ENCODE measurements at places on chromosomes 7 and 10.

- DNase-seq = no peak
Observed at GRCh38 chr10:80136134-80136571, 3.6 kb downstream of the PLAC9 start.

- DNase-seq = no peak
Observed at GRCh38 chr7:90190995-90191394, 20.5 kb upstream of the STEAP2 start.

DNA sequence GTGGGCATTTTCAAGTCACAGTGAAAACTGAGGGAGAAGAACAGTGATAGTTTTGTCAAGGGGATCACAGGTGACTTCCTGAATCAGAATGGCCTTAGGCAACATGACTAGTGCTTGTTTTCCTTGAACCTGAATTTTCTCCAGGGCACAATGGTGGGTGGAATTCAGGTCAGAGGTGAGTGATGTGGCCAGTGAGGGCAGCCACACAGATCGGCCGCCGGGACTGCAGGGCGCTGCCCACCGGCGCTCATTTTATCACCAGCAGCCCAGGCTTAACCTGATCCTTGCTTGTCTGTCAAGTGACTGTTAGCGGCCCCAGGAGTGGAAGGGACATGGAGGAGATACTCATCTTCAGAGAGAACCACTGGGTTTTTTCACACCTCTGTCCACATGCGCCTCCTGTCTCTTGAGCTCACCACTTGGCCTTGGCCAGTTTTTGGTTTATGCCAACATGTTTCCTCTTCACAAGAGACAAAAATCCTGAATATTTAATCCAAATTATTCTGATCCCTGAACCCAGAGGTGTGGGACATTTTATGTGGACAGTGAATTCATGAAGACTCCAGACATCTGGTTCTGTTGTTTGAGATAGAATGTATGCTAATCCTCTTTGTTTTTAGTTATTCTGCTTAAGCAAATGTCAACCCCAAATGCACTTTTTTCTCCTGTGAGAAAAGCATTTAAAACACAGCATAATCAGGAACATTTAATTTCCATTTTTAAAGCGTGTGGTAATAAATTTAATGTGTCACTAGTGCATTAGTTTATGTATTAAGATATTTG is 108.7 kb downstream of the DOCK1 start:
- DNase-seq = no peak

- DNase-seq = no peak
Observed at GRCh38 chr7:100126239-100126930, 382 bp upstream of the MBLAC1 start.

GRCh38 chr7:154770962-154771361 is 232.0 kb downstream of the PAXIP1 start:
- no peak for DNase-seq

DNA sequence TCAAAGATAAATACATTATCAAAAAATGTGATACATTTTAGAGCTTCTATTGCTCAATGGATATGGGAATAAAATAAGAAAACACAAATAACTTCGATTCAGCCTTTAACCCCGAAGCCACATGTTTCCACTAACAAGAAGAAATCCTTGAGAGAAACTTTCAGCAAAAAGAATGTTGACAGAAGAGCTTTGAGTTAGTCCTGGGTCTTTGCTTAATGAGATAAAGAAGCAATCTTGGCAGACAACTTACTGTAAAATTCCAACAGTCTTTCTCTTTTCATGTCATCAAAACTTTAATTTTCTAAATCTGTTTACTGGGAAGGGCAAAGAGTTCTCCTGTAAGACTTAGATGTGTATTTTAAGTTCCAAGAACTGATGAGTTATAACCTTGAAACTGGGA is 810.2 kb downstream of the CNTNAP2 start:
- DNase-seq = no peak

- no peak for DNase-seq
Observed at GRCh38 chr10:6643962-6644361, 63.9 kb upstream of the PRKCQ start.

GRCh38 chr7:51187941-51188340 is 128.7 kb downstream of the COBL start:
- no peak for DNase-seq

DNA sequence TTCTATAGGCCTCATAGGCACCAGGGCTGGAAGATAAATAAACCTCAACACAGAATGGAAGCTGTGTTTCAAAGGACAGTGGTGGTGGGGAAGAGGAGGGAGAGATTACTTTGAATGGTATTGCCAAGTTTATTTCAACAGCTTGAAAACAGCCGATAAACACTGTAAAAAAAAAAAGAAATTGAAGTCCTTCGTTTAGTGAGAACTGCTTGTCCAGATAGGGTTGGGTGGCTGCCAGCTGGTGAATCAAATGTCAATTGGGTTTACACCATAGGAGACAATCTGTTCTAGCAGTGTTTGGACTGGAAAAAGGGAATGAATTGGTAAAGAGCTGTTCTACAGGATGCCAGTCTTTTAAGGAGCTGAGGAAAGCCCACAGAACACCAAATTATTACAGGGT is 254.8 kb downstream of the PHF14 start:
- DNase-seq = no peak

DNA sequence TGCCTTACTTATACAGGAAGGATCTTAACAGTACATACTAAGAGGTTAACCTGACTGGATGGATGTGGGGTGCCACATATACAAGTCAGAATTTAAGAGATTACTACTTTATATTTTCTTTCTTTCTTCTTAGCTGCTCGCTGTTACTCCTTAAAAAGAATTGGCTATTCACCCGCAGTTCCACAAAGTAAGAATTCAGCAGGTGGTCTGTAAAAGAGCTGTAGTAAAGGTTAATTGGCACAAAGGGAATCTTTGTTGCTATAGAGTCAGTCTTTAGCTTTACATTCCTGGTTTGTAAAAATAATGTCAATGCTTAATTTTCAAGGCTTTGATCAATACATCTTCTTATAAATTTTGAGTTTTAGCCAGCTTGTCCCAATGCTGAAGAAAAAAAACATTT is 43.2 kb downstream of the RALA start:
- no peak for DNase-seq

GRCh38 chr7:39624935-39625694 is 1.7 kb downstream of the RALA start:
- DNase-seq = no peak

DNA sequence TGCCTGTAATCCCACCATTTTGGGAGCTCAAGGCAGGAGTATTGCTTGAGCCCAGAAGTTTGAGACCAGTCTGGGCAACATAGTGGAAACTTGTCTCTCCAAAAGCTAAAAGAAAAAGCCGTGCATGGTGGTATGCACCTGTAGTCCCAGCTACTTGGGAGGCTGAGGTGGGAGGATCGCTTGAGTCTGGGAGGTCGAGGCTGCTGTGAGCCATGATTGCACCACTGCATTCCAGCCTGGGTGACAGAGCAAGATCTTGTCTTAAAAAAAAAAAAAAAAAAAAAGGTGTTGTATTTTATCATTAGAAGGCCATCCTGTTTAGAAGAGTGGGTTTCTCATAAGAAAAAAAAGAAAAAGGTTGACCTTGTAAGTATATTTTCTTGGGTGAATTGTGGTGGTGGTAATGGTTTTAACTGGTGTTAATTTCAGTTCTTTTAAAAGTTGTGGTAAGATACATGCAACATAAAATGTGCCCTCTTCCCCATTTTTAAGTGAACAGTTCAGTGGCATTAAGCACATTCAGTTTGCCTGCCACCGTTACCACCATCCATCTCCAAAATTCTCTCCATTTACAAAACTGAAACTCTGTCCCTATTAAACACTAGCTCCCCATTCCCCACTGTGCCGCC is 34.7 kb downstream of the GRIFIN start:
- no peak for DNase-seq

DNA sequence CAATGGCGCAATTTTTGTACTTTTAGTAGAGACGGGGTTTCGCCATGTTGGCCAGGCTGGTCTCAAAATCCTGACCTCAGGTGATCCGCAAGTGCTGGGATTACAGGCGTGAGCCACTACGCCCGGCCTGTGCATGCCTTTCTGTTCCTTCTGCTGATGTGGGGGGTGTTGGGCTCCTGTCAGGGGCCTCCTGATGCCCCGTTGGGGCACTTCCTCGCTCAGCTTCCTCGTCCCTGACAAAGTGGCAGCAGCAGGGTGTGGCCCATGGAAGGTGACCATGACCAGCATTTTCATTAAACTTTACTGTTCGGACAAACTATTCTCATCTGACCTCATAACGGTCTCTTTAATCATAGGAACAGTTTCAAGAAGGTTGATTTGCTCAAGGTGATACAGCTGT is 69.4 kb downstream of the TBXAS1 start:
- no peak for DNase-seq

GRCh38 chr7:117072620-117073118 is 119.4 kb downstream of the ST7 start:
- DNase-seq = no peak

- no peak for DNase-seq
Observed at GRCh38 chr7:33727315-33727714, 178.0 kb upstream of the BMPER start.

DNA sequence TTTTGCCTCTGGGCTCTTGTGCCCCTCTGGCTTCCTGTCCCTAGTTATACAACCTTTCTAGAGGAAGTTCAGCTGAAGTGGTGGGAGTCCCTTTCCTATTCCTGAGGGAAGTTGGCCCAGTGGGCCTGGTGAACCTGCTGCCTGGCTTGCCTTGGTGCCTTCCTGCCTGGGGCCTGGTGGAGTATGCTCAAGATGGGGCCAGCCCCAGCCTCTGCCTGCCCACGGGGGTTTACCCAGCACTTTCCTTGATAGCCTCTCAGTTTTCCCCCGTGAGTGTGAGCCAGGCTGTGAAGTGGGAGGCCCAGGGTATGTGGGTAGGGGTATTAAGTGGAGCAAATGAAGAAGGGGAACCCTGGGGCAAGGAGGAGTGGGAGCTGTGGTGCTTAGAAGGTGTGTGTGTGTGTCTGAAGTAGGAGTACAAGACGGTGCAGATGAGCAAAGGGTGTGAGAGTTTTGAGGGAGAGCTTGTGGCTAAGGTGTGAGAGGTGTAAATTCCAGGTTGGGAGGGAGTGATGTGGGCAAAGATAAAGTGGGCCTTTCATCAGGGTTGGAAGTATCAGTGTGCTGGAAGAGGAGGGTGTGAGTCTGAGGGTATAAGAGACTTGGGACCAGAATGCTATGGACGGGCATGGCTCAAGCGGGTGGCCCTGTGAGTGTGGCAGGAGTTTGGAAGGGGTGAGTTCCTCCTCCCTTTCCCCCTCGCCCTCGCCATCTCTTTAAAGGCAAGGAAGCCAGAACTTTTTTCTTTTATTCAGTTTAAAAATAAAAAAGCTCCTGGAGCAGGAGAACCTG is 10.9 kb upstream of the PAX2 start:
- DNase-seq = no peak

DNA sequence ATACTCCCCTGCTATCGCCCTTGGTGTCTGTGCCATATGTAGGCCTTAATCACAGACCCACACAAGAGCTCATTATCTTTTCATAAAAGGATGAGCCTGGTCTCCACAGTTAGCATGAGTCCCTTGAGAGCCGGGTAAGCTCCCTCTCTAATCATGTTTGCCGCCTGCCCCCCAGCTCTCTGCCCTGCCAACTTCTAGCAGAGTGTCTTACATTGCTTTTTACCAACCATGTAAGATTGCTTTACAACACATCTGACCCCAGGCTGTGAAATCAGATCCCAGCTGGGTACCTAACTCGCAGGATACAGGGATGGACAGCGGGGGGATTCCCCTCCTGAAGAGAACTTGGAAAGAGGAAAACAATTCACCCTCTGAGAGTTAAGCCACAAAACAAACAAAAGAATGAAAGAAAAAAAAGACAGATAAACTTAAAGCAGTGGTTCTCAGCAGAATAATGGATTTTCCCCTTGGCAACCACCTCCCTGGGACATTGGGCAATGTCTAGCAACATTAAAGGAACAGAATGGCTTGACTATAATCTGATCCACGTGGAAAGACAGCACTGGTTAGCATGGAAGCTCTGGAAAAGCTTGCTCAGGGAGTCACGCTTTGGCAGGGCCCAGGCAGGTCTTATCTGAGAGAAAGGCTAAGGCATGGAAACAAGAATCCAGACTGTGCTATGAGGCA is 39.4 kb upstream of the ATOH7 start:
- DNase-seq = no peak

- no peak for DNase-seq
Observed at GRCh38 chr7:1081931-1082401, 5.9 kb upstream of the GPER1 start.

GRCh38 chr7:44188480-44189225 is 586 bp downstream of the GCK start:
- no peak for DNase-seq

DNA sequence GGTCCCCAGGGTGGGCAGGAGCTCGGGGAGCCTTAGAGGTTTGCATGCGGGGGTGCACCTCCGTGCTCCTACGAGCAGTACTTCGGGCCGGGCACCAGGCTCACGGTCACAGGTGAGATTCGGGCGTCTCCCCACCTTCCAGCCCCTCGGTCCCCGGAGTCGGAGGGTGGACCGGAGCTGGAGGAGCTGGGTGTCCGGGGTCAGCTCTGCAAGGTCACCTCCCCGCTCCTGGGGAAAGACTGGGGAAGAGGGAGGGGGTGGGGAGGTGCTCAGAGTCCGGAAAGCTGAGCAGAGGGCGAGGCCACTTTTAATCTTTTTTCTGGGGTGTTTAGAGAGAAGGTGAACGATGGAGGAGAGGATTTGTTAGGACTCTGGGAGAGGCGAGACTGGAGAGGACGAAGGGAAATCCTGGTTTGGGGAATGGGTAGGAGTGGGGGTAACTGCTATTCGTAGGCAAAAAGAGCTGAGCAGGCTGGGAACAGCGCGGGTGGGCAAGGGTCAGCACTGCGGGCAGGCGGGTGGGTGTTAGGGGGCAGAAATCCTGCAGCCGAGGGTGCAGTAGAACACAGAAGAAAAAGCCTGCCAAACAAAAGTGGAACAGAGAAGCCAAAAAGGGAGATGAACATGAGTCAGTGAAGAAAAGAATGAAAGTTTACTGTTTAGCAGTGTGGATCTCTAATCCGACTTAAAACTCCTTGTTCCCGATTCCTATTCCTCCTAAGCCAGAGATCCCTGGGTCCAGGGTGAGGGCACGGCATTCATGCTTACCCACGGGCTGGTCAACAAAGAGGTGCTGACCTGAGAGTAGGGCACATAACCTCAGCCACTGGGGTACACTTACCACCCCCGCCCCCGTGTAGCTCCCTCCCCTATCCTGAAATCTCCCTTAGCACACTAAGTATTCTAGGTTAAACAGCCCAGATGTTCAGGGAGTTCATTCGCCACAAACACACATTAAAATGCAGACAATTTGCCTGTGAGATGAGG is 26.9 kb downstream of the PRSS2 start:
- peak; percentile 79 for DNase-seq
